ENCODE measurements at places on chromosomes 6 and 20.

GRCh38 chr6:134123666-134124208, 71.3 kb upstream of the SLC2A12 start:
- DNase-seq = no peak

GRCh38 chr6:32291543-32291942, 67.7 kb upstream of the NOTCH4 start:
- no peak for DNase-seq

GRCh38 chr6:137879299-137879698, 12.2 kb downstream of the TNFAIP3 start:
- no peak for DNase-seq

GRCh38 chr6:170186941-170187668, 103.8 kb downstream of the DLL1 start:
- no peak for DNase-seq

GRCh38 chr6:131635384-131636340, 1.4 kb upstream of the ENPP3 start:
- DNase-seq = no peak

- DNase-seq = no peak
These were observed 4.1 kb downstream of the SLC17A9 start for GRCh38 chr20:62956387-62957135.

GRCh38 chr20:48326868-48327267, 500.9 kb downstream of the PREX1 start:
- no peak for DNase-seq

DNA sequence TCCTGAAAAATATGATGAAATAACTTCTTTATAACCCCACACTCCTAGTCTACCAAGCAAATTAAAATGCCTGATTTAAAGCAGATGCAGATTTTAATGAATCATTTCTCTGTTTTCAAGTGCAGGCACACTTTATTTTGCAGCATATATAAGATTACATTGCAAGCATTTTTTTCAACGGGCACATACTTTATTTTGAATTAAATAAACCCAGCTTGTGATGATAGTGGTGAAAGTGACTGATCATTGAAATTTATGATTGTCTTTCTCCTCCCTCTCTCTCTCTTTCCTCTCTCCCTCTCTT, 12.2 kb upstream of the MOXD1 start:
- DNase-seq = no peak

DNA sequence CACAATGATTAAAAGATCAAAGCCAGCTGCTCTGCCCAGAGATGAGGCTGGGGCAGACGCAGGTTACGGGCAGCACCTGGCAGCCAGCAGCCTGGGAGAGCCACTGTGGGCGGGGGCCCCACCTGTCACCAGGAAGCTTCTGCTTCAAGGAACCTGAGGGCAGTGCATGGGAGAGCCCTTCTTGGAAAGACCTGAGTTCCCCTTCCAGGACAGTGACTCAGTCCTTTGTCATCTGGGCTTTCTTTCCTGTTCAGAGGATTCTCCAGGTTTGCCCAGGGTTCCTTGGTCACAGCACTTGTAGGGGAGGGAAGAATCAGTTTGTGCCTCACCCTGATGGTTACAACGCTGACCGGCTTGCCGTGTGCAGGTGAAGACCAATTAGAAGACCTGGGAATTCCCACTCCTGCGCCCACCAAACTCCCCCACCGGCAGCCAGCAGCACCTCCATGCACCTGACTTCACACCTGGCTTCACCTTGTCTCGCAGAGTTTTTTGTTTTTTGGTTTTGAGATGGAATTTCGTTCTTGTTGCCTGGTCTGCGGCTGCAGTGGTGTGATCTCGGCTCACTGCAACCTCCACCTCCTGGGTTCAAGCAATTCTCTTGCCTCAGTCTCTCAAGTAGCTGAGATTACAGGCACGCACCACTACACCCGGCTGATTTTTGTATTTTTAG, 2.0 kb downstream of the ZBP1 start:
- peak; percentile 75 for DNase-seq

- DNase-seq = no peak
These were observed 33.1 kb upstream of the SEC63 start for GRCh38 chr6:107991061-107991460.

GRCh38 chr6:125942672-125943527, 13.7 kb upstream of the HINT3 start:
- DNase-seq = peak; percentile 63

GRCh38 chr6:45094831-45095230, 233.3 kb upstream of the RUNX2 start:
- DNase-seq = no peak

DNA sequence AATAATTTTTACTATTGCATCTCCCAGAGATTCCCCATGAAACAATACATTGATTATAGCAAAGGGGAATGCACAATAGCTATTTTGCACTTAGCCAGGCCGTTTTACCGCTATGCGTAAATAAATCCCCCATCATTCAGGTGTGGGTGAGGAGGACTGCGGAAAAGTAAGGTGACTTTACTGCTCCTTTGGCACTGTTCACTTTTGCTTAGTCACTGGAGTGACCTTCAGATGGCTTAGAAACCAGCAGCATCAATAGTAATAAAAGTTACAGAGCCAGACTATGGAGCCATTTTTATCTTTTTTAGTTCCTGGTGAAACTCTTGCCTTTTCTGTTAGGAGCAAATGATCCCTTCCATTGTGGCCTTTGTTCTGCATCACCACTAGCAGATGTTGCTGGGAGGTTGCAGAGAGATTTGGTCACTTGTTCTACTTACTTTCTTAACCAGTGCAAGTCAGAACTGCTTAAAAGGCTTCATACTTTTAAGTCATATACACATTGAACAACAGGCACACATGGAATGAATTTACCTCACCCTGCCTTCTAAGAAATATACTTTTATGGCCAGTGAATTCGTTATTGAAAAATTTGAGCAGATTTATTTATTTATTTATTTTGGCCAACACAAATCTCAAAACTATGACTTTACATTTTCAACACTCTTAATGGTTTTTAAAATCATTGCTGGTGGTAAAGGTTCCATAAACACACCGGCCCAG, 12.1 kb upstream of the BTBD3 start:
- no peak for DNase-seq

- no peak for DNase-seq
These were observed 60.9 kb downstream of the ATXN1 start for GRCh38 chr6:16700202-16700915.

GRCh38 chr6:119330520-119331113, 18.9 kb downstream of the MAN1A1 start:
- no peak for DNase-seq

DNA sequence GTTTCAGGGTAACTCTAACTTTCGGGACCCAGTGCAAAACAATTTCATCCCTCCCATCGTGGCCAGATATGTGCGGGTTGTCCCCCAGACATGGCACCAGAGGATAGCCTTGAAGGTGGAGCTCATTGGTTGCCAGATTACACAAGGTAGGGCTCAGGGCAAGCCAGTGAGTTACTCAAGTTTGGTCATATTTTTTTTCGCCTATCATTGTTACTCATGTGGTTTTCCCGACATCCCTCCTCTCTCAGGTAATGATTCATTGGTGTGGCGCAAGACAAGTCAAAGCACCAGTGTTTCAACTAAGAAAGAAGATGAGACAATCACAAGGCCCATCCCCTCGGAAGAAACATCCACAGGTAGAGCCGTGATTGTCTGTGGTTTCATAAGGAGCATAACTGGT, 58.2 kb downstream of the DCBLD1 start:
- DNase-seq = no peak

GRCh38 chr6:30820193-30820592, 64.1 kb upstream of the DDR1 start:
- DNase-seq = peak; percentile 60

DNA sequence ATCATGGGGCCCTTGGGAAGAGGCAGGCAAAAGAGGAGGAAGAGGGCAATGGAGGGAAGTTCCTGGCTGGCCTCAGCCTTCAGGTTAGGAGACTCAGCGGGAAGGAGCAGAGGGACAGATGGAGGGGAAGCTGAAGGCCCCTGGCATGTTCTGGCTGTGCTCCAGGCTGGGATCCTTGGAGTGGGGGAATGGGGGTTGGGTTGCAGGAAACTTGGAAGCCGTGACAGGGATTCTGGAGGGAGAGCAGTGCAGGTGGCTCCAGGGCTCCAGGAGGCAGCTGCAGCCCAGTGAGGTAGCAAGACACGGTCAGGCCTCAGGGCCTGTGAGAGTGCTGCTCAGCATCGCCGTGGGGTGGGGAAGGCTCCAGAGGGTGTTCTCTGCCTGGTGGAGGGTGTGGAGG, 64.6 kb upstream of the SCP2D1 start:
- no peak for DNase-seq

All from left colon (tissue), 2 donors.